ENCODE measurements at places on chromosomes 5 and 9. TPM values are rescaled to one million over a fixed set of nuclear protein-coding genes. Genes with fewer than 3 reads are reported as not detected.

DNA sequence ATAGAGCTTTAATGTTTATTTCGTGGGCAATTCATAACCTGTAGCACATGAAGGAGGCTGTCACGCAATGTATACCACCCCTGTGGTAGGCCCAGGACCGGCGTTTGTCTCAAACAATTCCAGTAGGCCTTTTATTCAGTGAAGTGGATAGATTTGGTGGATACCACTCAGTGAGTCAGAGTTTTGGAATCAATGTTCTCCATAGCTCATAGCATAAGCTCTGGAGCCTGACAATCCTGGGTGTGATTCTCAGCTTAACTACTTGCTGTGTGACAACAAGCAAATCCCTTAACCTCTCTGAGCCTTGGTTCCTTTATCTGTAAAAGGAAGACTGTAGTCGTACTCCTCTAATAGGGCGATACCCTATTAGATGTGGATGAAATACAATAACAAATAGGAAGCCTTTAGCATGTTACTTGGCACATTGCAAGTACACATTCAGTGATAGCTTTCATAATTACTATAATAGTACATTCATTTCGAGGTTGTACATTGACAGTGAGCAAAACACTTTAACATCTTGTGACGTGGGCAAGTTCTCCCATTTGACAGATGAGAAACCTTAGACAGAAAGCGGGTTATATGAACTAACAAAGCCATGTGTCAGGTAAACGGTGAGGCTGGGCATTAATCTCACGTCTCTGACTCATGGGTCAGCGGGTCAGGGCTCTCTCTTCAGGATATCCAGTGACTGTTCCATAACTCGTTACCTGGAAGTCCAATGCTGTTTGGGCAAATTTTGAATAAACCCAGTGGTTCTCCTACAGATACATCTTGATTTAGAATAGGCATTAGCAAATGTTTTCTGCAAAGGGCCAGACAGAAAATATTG, 130.8 kb downstream of the C9orf152 start:
- no peak for DNase-seq

DNA sequence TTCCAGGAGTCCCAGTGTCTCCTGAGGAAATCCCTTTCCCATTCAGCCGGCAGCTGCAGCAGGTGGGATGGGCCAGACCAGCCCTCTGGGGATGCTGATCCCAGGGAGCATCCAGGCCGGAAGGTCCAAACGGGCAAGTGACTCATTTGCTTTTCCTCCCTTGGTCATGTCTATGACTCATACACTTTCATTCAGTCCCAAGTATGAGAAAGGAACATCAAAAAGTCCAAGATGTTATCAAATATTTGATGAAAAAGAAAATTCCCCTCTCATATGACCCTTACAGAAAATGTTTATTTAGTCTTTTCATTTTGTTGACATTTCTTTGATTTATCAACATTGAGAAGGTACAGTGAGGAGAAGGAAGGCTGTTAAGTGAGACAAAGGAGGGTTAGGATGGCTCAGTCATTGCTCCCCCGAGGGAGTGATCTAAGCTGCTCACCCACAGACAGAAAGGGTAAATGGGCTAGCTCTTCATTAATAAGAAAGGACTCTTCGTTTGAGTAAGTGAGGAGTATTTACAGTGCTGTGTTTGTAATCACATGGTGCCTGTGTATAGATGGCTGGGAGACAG, 117.6 kb upstream of the ANKRD55 start:
- no peak for DNase-seq

DNA sequence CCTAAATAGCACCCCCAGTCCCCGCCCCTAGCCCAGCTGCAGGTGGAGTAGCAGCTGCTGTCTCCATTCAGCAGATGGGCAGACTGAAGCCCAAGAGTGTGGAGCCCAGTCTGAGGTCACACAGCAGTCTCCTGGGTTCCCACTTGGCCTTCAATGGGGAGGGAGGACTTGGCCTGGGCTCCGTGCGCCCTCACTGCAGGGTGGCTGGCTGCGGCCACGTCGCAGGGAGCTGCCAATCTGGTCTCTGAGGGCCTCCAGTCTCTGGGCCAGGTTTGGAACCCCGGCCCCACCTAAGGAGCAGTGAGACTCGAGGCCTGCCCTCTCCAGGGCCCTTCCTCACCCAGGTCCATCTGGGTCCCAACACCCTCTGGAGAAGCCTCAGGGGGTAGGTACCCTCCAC, 7.4 kb downstream of the KIF12 start:
- no peak for DNase-seq

DNA sequence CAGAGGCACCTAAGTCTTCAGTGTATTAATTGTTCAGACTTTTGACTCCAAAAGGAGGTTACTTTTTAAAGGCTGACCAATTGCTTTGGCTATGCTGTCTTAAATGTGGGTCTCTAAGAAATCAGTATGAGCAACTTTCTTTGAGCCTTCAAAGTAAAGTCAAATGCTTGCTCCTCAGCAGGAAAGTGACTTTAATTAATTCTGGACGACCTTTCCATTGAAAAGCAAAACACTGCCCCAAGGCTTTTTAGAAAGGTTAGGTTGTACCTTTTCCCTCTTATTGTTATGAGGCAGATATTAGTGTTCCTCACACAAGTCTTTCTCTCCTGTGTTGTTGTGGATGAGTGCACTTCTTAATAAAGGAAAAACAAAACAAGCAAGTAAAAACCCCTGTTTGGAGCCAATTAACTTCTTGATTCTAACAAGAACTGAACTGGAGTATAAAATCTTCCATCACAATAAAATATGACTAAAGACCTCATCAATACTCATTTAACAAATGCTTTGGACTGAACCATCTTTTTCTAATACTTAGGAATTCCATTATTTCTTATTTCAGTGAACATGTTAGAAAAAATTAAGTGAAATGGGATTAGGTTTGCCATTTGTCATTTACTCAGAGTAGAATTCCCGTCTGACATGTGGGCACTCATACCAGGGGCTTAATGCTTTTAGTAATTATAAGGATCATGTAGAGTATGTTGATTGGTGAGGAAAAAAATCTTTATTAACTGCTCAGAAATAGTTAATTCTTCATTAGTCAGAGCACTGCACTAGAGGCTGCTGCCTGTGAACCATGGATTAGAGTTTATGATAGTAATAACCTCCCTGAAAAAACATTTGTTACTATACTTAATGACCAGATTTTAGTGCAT, 159.1 kb upstream of the ZNF608 start:
- DNase-seq = no peak

GRCh38 chr9:68914751-68915150, 99.2 kb downstream of the PRKACG start:
- no peak for DNase-seq

The FBP1 gene
- total RNA-seq = 3.8 TPM

The FOXD1 gene
- total RNA-seq = 0.68 TPM

The CKMT2 gene
- 0.58 TPM for total RNA-seq

The PLPPR1 gene
- total RNA-seq = not detected
